ENCODE measurements at places on chromosomes 2 and 18.

- no peak for DNase-seq
Measured at GRCh38 chr18:42228581-42228980, 273.5 kb downstream of the PIK3C3 start.

DNA sequence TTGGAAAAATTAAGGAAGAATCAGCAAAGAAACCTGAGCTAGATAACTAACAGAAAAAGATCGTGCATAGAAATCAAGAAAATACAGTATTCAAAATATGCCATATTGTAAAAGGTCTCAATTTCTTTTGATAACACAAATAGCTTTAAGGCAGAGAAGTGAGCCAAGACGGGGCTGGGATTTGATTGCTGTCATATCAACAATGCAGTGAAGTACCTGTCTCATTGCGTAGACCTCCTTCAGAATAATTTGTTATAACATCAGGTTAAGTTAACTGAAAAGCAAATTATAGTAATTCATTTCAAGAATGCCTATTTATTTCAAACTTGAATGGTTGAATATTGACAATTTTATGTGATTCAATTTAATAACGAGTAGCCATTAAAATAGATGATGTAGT, 453.8 kb upstream of the MAP2 start:
- DNase-seq: no peak

GRCh38 chr2:7379799-7380198, 462.6 kb downstream of the RNF144A start:
- no peak for DNase-seq

- DNase-seq: no peak
Measured at GRCh38 chr2:99899882-99900281, 242.5 kb downstream of the AFF3 start.

GRCh38 chr18:4412286-4412685, 42.8 kb downstream of the DLGAP1 start:
- no peak for DNase-seq

GRCh38 chr2:207601774-207602173, 23.4 kb downstream of the METTL21A start:
- no peak for DNase-seq

DNA sequence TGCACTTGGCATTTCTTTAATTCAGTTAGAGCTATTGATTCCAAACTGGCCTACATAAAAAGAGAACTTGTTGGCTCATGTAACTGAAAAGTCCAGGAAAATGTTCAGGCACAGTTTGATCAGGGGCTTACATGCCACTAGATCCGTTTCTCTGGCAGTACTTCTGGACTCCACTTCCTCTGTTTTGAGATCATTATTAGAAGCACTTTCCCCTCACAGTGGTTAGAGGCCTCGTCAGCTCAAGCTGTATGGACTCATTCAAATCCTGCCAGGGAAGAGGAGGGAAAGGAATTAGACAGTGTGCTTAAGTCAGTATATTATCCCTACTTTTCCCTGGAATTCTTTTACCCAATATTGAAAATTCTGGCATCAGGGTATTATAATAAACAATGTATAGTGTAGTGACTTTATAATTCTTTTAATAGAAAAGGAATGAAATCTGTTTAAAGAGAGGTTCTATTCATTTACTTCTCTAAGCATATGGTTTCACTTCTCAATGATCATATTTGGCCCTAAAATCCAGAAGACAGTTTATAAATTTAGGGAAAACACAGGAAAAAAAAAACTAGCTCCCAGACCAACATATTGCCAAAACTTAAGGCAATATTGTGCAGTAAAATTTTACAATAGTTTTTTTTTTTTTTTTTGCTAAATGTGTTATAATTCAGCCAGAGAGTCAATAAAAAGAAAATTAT, 92.0 kb downstream of the ARMC9 start:
- no peak for DNase-seq

- no peak for DNase-seq
Measured at GRCh38 chr18:13254971-13255927, 36.7 kb downstream of the LDLRAD4 start.

GRCh38 chr2:80302314-80303005, 2.1 kb downstream of the LRRTM1 start:
- DNase-seq: no peak

GRCh38 chr2:161044921-161045320, 115.3 kb upstream of the TANK start:
- no peak for DNase-seq

GRCh38 chr18:21054252-21054821, 57.3 kb downstream of the ROCK1 start:
- no peak for DNase-seq

- no peak for DNase-seq
Measured at GRCh38 chr18:25062720-25063119, 289.2 kb downstream of the ZNF521 start.

DNA sequence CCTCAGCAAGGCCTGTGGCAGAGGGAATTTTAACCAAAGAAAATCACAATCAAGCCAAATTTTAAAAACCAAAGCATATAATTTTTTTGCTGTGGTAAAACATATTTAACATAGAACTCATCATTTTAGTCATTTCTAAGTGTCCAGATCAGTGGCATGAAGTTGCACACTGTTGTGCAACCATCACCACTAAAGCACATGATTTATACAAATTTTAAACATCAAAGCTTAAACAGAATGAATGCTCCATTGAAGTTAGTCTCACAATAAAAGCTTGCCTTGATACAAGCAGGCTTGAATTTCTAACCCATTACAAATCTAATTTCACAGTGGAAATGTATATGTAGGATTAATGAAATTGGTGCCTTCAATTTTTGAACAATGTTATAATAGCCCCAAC, 31.2 kb downstream of the FTCDNL1 start:
- DNase-seq: no peak

DNA sequence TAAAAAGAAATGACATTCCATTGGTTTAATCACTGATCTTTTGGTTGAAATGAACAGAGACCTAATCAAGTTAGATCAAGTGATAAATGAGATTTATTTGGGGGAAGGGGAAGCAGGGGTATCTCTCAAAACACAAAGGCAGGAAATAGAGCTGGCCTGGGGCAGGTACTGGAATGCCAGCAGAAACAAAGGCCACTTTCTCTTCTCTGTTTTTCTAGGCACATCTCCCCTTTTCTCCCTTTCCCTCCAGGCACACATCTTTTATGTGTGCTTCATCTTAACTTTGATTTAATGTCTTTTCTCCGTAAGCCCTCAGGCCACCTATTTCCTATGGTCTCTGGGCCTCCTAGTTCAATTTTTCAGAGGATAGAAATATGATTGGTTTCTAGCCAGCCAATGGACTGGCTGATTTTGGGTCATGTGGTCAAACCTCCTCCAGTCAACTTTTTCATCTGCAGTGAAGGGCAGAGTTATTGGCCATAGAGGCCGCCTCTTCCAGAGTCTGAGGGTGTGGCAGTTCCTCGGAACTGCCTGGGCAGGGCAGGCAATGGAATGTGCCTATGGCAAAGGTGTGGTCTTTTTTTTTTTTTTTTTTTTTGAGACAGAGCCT, 58.9 kb upstream of the FAM136A start:
- no peak for DNase-seq

- DNase-seq: no peak
Measured at GRCh38 chr2:101509499-101510284, 34.8 kb upstream of the RFX8 start.

DNA sequence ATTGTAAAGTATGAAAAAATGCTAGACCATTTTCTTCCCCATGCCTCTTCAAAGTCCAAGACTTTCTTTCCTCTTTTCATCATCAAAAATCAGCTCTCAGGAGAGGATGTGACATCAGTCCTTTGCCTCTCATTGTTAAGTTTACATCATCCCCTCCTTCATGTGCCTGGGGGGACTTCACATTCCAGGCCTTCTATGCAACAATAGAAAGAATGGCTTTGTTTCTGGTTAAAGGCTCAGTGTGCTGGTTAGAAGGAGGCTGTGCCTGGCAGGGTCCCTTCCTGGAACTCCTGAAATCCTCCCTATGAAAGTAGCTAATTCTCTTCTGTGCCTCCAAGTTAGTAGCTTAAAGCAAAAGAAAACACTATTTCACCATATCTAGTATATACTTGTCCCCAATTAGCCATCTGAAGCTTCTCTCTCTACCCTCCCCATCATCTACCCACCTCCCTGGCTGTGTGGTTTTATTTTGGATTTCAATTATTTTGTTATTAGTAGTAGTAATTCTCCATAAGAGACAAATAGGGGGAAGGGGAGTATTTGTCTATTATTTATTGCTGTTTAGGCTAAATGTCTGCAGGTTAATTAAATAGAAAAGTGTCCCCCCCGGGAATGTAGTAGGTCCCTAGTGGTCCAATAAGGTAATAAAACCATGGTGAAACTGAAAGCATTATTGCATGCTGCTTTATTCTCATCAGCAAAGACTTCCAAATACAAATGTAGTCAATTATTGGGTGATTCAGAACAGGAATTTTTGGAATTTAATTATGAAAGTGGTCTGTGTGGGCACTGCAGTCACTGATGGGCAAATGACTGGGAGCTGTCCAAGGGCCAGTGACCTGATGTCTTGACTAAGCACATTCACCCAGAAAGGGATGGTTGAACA, 69.0 kb downstream of the CPO start:
- no peak for DNase-seq

- no peak for DNase-seq
Measured at GRCh38 chr2:202373490-202373889, 2.6 kb upstream of the BMPR2 start.

GRCh38 chr2:75645643-75646042, 940 bp upstream of the MRPL19 start:
- no peak for DNase-seq

GRCh38 chr2:146370826-146371225, 1474.0 kb upstream of the ACVR2A start:
- no peak for DNase-seq

GRCh38 chr2:56108806-56109205, 75.0 kb upstream of the CCDC85A start:
- no peak for DNase-seq

Measured in bone marrow (tissue), 2 donors.